IPS DF 6.9 (cell line): ENCODE measurements at places on chromosomes 2 and 18.

DNA sequence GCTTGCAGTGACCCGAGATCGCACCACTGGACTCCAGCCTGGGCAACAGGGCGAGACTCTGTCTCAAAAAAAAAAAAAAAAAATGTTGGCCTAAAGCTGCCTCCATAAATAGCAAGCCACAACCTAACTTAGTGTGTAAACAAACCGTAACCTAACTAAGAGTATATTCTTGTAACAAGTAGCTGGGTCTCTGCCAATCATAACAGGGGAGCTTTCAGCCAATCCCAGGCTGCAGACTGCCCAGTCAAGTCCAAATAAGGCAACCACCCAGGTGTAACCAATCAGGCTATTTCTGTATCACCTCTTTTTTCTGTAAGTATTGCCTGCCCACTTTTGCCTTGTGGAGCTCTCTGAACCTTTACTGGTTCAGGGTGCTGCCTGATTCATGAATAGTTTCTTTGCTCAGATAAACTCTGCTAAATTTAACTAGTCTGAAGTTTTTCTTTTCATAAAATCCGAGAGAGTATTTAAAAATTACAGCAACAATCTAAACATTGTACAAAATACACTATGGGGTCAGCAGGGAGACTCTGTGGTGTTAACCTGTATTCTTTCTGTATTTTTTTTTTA lies 4.5 kb downstream of the PSTPIP2 start:
- no peak for DNase-seq

DNA sequence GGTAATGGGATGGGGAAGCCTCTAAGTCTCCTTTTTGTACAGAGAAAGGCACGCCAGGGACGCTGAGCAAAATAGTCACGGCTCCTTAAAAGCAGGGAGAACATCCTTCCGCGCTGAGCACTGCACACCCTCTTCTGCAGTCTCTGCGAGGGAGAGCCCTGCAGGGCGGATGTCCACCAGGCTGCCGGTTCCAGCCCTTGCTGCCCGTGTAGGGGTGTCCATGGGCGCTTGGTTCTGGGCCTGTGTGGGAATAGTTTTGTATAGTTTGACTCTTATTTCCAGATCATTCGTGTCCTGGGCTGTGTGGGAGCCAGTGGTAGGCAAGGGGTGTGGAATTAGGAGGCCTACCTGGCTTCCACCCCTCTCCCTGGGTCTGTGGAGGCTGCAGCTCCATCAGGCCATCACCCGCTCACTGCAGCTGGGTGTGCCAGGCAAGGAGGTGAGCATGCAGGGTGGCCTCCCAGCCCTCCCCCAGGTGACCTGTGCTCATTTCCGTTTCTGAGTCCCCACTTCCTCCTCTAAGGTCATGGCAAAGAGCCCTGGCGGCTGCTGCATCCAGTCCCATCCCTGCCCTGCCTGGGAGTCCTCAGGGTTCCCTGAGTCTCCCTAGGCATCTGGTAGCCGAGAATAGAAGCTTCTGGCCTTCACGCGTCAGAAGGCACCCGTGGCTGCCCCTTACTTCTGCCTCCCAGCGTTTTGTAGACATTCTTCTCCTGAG lies 202.6 kb downstream of the LDLRAD4 start:
- DNase-seq, result no peak

- DNase-seq, result no peak
These were observed 65.2 kb upstream of the CCDC195 start for GRCh38 chr2:224781400-224781799.

DNA sequence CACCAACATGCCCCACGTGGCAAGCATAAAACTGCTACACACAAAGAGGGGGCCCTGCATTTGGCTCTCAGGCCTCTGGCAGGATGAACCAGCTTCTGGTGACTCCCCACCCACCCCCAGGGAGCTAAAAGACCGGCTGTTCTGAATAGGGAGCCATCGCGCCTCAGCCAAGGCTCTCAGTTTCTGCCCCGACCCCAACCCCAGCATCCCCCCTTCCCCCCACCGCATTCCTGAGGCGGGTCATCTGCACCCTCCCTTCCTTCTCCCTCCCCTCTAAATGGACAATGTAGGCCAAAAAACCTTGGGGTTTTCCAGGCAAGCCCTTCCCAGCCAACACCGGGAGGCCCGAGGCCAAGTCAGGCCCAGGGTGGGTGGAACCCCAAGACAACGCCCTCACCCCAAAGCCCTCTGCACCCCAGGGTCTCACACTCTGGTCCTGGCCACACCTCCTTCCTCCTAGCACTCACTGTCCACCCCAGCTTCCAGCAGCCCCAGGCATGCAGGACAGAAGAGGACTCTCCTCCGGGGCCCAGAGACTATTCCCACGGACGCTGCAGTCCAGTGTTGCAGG lies 5.7 kb downstream of the CYP26B1 start:
- DNase-seq, result no peak

- DNase-seq, result no peak
These were observed 102.3 kb downstream of the OSR1 start for GRCh38 chr2:19256121-19256601.

GRCh38 chr18:50969448-50969847 lies 1.6 kb downstream of the ELAC1 start:
- DNase-seq, result no peak

DNA sequence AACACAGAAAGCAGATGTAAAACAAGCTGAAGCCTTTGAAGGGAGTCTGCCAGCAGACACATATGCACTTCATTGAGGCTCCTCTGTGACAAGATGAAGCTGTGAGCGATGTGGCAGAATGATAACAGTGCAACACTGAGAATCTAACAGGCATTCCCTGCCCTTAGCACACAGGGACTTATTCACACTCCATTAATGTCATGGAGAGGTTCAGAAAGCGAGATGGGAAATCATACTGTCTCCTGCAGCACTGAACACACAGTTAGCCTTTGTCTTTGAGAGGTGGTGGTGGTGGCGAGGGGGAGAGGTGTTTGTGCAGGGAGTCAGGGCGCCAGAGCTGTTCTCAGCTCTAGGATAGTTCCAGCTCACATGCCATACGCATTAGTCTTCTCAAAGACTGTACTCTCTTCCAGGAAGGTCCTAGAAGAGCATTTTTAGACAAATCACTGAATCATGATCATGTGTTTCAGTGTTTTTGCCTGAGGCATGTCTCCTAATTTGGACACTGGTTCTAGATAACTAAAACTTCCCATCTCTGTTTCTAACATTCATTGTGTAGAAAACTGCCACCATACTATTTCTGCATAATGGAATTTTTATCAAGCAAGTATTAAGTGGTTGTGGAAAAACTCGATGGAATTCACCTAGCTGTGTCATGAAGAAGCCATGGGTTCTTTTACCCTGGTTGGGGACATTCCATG lies 93.5 kb upstream of the ITGB6 start:
- DNase-seq, result no peak

- DNase-seq, result no peak
These were observed 15.5 kb downstream of the NCK2 start for GRCh38 chr2:105760191-105760590.

GRCh38 chr2:232882505-232883115 lies 12.5 kb downstream of the SNORC start:
- DNase-seq, result no peak
